Caki2 (cell line): ENCODE measurements at places on chromosomes 5 and 9. TPM values are rescaled to one million over a fixed set of nuclear protein-coding genes. Genes with fewer than 3 reads are reported as not detected.

CA9 gene
- 0.30 and 11.6 TPM in 2 replicates for total RNA-seq

EPB41L4A gene
- total RNA-seq = 12.6 and 20.7 TPM in 2 replicates

GRCh38 chr5:146018514-146019375, 82.4 kb downstream of the SH3RF2 start:
- DNase-seq = no peak

RAI14 gene
- 53.9 and 56.3 TPM in 2 replicates for total RNA-seq

DNA sequence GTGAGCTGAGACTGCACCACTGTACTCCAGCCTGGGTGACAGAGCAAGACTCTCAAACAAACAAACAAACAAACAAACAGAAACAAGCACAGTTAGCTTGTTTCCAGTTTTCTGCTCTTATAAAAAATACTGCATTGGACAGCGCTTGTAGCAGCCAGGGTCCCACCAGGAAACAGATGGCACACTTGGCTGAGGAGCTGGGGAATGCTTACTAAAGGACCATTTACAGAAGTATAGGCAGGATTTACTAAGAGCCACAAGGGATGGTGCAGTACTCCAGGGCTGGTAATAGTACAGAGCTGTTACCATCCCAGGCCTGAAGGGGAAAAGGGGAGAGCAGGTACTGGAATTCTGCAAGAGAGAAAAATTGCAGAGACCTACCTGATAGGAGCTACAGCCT, 5.2 kb upstream of the ANKS6 start:
- DNase-seq = no peak

PTGER4 gene
- 3.4 and 7.5 TPM in 2 replicates for total RNA-seq

- no peak for DNase-seq
These were observed 19.4 kb upstream of the UNC5A start for GRCh38 chr5:176790941-176791340.

GRCh38 chr5:5854087-5854486, 431.6 kb downstream of the ICE1 start:
- no peak for DNase-seq
